Cerebellar nuclear complex (tissue), 1 donor: ENCODE measurements at places on chromosomes 16 and 17.

- DNase-seq: no peak
Observed at GRCh38 chr16:50721549-50722404, 20.1 kb upstream of the CYLD start.

- no peak for DNase-seq
Observed at GRCh38 chr16:78705694-78706093, 606.2 kb downstream of the WWOX start.

DNA sequence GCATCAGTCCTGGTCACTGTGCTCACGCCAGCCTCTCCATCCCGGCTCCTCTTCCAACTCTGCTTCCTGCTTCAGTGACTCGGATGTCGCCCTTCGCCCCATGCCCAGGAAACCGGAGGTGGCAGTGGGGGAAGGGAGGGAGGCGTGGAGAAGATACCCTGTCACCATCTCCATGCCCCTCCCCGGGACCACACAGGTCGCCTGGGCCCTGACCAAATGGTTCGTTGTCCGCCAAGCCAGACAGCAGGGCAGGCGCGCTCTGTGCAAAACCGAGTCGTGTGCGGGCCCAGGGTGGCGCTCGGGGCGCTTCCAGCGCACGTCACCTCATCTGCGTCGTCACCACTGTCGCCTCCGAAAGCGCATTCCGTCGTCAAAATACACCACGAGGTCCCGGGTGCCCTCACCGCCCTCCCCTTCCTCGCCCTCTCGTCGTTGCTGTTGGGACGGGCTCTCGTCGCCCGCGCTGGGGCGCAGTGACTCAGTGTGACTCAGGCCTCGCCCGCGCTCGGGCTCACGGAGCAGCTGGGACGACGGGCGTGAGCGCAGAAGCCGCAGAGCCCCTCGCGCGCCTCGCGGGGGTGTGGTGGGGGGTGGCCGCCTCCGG, 39.2 kb downstream of the ZNF778 start:
- peak; percentile 41 for DNase-seq

- DNase-seq: no peak
Observed at GRCh38 chr16:51542981-51543815, 392.1 kb upstream of the SALL1 start.

GRCh38 chr16:86975445-86975844, 341.7 kb downstream of the C16orf95 start:
- no peak for DNase-seq

DNA sequence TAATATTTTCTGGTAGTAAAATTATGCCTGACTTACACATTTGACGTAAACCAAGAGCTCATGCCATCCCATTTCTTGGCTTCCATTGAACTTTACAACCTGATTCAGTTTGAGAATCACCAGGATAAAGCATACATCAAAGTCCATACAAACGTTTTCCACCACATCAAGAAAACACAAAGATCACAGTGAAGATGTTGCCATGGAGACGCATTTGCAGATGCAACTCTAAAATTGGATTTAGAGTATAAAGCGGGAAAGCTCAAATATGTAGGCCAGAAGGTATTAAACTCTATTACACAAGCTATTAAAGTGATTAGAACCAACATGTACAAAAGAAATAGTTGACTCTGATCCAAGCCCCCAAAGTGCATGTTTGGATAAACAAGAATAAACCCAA, 10.4 kb downstream of the C16orf46 start:
- DNase-seq: no peak

DNA sequence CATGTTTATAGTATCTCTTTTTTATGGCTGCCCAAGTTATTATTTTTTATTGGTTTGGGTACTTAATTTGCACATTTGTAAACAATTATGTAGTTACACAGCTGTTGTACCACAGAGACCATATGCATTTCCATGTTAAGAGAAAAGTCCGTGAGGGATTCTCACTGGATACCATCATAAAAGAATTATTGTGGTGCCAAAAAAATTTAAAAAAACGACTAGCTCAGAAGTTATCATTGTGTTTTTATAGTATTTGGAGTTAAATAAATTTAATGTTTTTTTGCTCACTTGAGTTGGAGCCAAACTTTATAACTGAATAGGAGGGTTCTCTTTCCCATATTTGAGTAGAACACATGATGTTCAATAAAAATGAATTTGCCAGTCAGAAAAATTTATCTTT, 618.7 kb downstream of the WWOX start:
- no peak for DNase-seq

DNA sequence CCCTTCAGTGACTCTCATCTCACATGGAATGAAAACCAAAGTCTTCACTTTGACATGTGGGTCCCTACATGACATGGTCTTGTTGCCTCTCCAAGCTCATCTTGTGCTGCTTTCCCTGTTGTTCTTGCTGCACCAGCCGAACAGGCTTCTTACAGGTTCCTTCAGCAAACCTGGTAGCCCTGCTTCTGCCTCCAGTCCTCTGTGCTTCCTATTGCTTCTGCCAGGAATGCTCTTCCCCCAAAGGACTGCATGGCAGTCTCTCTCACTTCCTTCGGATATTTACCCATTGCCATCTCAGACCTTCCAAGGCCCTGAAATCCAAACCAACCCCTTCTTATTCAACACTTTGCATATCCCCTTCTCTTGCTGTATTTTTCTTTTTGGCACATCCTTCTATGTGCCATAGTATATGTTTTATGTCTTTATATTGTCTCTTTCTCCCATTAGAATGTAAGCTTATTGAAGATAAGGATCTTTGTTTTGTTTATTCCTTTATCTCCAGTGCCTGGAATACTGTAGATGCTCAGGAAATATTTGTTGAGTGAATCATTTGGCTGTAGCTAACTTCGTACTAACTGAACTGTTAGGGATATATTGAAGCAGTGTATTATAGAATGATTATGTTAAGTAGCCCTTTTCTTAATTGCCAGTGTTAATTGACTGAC, 57.9 kb upstream of the SLC12A3 start:
- DNase-seq: no peak

DNA sequence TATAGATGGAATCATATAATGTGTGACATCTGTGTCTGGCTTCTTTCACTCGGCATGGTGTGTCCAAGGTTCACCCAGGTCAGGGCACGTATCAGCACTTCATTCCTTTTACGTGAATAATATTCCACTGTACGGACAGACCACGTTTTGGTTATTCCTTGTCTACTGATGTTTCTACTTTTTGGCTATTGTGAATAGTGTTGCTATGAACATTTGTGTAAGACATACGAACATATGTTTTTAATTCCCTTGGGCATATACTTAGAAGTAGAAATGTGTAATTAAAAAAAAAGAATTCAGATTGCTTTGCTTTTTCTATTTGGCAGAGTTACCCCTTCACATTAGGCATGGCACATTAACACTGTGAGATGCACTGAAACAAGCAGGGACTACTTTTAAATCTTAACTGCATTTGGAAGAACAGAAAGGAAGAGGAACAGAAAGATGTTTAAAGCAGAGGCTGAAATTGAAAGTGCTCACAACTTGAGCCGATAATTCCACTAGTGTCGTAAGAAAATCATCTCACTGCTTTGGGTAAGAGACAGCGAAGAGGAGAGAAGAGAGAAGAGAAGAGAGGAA, 105.3 kb downstream of the VPS53 start:
- no peak for DNase-seq

DNA sequence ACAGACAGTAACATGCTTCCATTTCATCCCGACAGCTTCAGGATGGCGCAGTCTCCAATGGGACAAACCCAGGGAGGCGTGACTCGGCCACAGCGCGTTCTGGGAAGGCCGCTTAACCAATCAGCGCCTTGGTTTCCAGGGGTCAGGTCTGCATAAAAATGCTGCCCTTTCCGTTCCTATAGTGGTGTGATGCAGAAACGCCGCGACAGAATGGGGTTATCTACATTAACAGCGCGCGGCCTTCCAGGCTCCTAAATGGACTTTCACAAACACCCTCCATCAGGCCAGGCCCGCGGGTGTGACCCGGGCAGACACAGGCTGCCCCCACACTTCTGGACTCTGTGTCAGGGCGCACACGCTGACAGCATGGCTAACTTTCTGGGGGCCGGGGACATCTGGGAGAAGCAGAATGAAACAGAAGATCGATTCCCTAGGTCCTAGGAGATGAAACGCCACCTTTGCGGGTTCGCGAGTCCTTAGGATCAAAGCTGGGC, 792 bp downstream of the TMEM231 start:
- DNase-seq: peak; percentile 38

GRCh38 chr16:49588729-49589384, 215.3 kb downstream of the C16orf78 start:
- DNase-seq: no peak

- no peak for DNase-seq
Observed at GRCh38 chr16:50299508-50300105, 33.3 kb downstream of the ADCY7 start.

GRCh38 chr16:83602761-83603722, 204.7 kb upstream of the HSBP1 start:
- no peak for DNase-seq

GRCh38 chr17:40498281-40499084, 2.9 kb downstream of the TNS4 start:
- no peak for DNase-seq
